ELF-1 (cell line): ENCODE measurements at places on chromosomes 13 and 19.

GRCh38 chr19:4866595-4867424 is 657 bp downstream of the PLIN3 start:
- DNase-seq, result peak; percentile 46

DNA sequence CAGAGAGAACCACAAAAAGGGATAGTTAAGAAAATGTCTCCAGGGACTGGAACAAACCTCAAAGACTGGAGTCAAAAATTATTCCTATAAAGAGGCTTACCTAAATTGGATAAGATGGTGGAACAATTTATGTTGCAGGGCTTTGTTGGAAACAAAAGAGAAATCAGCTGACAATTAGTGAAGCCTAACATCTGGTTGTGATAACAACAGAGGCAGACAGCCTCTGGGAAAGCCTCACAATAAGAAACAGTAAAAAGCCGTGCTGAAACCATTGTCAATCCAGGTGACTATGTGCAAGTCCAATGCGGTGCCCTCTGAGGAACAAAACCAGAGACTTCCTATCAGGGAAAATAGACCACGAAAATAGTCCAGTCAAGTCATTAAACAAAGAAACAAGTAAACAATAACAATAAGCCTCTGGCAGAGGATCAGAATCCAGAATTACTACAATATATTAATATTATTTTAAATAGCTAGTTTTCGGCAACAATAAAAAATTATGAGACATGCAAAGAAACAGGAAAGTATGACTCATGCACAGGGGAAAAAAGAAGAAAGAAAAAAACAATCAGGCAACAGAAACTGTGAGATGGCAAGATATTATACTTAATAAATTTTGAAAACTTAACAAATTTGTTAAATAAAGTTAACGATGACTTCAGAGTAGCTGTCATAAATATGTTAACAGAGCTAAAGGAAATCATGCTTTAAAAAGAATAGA is 99.7 kb upstream of the RXFP2 start:
- DNase-seq, result no peak

- DNase-seq, result peak; percentile 92
Measured at GRCh38 chr19:34241513-34242337, 12.6 kb upstream of the GARRE1 start.

GRCh38 chr13:85527316-85527715 is 271.9 kb downstream of the SLITRK6 start:
- no peak for DNase-seq

DNA sequence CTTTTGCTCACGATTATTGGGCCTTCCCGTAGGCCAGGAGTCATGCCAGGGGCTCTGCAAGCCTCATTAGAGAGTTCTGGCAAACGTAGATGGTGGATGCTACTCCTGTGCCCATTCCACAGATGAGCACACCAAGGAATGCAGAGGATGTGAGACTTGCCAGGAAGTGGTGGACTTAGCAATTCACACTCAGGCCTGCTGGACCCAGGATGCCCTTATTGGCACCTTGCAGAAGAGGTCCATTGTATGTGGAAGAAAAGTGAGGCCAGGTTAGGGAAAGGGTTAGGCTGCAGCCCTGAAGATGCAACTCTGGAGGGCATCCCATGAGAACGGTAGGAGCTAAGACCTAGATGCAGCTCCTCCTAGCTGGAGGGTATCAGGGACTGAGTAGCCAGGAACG is 5.9 kb downstream of the UNC13A start:
- DNase-seq, result no peak

DNA sequence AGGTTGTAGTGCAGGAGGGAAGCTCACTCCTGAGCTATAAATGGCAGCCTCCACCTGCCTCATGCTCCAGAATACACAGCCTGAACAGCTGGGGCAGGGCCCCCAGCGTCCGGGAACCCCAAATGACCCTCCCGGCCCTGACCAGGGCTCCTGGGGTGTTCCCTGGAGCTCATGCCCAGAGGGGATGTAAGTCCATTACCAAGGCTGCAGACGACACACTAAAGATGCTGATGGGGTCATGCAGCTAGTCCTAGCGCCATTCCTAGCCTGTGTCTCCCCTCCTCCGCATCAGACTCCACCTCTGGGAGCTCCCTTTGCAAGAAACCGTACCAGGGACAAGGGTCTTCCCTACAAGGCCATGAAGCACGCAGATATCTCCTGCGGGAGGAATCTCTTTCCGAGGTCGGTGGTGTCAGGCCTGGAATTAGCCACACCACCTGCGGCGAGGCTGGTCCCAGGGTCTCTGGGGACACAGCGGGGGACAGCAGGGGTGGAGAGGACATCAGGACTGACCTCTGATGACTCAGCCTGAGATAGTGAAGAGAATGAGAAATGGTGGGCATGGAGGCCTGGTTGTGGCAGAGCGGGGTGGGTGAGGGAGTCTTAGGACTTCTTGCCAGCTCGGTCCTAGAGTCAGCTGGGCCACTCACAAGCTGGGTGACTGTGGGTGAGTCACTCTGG is 11.9 kb upstream of the TPM4 start:
- DNase-seq, result no peak

DNA sequence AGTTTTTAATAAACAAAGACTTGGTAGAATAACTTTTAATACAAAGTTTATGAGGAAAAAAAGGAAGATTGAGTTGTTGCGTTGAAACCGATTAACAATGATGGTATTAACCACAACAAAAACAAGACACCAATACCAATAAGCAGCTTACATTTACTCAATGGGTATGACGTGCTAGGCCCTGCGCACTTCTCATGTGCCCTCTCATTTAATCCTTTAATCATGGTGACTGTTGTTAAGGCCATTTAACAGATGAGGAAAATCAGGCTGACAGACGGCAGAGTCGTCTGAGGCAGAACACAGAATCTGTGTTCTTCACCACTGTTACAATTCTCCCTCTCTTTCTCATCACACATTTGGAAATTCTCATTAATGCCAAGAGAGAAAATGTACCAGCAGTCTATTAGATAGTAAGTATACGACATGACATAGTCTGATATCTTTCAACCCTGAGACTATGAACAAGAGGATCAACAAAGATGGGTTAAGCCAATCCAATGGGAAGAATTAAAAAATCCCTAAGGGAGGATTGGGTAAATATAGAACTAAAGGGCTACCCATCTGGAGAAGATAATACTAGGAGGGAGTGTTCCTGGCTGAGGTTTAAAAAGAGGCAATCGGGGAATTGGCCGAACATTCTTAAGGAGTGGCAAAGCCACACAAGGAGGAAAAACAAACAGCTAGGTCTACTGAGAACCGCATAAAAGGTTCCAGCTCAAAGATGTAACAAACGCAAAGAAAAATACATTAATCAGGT is 54.0 kb downstream of the DOCK9 start:
- no peak for DNase-seq

DNA sequence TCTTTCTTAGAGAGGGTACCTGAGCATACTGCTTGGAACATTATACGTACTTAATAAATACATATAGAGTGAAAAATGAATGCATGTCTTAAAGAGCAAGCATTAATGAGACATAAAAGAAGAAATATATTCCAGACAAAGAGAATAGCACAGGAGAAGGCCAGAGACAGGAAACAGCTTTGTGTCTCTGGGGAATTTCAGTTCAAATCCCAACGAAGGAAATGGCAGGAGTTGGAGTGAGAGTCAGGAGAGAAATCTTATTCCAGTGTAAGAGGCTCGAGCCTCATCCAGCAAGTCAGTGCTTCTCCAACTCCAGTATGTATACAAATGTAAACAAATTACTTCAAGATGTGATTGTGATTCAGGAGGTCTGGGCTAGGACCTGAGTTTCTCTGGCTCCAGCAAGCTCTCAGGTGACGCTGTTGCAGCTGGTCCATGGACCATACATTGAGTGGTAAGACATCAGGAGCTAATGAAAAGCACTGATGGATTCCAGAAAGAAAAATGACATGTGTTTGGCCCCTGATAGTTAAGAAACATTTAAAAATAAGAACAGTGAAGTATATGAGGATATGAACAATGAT is 108.2 kb downstream of the RAP2A start:
- no peak for DNase-seq

- DNase-seq, result no peak
Measured at GRCh38 chr19:51521781-51522180, 9.7 kb downstream of the SIGLEC6 start.

DNA sequence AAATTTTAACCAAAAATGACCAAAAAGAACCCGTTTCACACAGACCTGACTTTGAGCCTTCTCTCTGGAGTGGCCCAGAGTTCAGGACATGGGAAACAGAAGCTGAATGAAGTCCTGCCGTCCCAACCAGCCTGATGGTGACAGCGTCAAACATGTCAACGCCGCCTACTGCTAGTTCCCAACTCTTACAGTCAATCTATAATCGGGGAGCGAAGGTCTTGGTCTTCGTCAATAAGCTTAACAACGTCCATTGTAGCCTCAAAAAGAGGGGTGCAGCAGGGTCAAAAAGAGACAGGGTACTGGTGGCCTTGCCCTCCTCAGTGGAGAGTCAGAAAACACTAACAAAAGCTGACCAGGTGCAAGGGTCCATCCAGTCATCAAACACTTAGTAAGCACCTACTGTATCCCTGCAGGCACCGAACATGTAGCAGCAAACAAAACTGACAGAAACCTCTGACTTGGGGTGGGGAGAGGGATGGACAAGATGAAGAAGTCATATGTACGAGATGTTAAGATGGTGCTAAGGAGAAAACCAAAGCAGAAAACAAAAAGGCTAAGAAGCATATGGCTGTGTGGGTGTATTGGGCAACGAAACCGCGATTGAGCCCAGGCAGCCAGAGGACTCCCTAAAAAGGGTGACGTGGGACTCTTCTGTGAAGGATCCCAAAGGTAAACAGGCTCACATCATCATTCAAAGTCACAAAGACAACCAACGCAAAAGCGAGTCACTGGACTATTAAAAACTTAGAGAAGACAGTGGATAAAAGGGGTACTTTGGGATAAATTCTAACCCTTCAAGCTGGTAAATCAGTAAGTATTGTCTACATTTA is 12.0 kb downstream of the MLLT1 start:
- DNase-seq, result no peak

DNA sequence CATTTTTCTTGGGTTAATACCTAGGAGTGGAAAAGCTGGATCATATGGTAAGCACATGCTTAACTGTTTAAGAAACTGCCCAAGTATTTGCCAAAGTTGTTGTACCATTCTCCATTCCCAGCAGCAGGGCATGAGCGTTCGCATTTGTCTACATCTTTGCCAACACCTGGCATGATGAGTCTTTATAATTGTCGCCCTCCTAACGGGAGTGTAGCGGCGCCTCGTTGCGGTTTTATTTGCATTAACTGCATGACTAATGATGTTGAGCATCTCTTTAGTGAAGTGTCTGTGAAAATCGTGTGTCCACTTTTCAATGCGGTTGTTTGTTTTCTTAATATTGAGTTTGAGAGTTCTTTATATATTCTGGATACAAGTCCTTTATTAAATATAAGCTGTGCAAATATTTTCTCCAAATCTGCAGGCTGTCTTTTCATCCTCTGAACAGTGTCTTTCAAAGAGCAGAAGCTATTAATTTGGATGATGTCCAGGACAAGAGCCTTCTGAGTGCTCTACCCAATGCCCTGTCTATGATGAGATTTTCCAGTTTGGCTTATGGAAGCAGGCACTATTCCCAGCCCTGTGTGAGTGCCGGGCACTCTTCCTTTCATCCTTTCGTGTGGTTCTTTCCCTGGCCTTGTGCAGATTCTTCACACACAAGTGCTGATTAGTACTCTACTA is 202.0 kb downstream of the FOXO1 start:
- DNase-seq, result no peak

DNA sequence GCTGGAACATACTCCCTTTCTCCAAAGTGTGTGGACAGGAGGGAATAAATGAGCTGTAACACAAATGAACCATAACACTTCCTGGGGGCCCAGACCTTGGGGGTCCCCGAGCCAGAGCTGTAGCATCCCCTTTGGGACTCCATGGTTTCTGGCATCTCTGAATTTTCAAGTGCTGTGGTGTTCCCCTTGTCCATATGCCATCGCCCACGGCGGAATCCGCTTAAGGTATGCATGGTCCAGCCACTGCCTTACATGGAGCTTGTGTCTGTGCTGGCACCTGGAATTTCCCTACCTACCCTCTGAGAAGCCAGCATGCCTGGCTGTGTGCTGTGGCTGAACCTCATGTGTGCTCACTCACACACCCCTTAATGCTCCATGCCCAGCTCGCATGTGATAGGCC is 943.6 kb downstream of the SLITRK1 start:
- DNase-seq, result no peak

DNA sequence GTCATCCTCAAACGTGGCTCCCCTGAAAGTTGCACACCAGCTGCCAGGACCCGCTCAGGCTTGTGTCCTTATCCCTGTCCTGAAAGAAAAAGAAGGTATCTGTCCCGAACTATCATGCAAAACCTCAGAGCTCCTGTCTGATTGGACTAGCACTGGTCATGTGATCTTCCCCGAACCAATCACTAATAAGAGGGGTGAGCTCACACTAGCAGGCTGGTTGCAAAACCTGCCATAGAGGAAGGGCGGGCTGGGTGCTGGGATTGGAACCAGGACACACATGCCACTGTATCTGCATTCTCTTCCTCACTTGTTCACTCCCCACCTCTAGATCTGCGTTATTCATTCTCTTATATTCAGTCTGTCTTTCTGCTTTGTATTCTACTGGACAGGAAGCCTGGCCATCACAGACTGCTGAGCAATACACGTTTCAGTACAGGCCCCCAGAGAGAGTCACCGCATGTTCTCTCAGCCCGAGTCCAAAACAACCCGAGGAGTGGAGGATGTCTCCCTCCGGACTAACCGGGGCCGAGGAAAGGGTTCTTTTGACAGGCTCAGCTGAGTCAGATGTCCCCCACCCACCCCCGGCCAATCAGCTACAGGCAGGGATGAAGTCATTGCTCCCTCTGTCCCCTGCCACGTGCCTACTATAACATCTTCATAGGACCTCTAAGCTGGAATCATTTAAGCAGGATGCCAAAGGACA is 97.7 kb downstream of the SIPA1L3 start:
- DNase-seq, result peak; percentile 92

GRCh38 chr13:57716295-57716694 is 84.8 kb downstream of the PCDH17 start:
- DNase-seq, result peak; percentile 34

GRCh38 chr13:110305949-110306339 is 1.0 kb downstream of the COL4A1 start:
- DNase-seq, result no peak

GRCh38 chr19:53958168-53958571 is 4.6 kb upstream of the CACNG8 start:
- DNase-seq, result peak; percentile 22

DNA sequence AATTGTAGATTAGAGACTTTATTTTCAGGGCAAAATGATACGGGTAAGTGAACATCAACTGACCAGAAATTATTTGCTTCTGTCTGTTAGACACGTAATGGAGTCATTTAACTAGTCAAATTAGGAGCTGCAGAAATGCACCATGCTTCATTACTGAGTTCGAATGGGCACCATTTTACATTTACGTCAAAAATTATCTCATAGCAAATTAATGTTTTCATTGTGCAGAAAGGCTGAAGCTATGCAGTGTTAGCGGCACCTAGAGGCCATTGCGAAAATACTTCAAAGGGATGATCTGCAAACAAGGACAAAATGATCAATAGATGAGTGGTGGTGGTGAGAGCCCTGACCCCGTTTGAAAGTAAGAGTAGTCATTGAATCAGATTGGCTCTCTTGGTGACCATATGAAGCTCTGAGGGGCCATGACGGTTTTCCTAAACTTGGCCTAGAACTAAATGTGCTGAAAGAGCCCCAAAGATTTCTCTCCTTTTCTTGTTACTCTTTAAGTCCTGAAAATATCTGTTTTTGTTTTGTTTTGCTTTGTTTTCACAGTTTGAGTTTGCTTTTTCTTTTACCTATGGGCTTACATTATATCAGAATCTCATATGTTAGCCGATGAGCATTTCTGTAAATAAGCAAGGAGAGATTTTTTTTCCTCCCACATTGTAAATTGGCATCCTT is 277.9 kb downstream of the ZNF536 start:
- peak; percentile 31 for DNase-seq

- DNase-seq, result no peak
Measured at GRCh38 chr19:5463959-5464358, 8.7 kb downstream of the ZNRF4 start.

GRCh38 chr19:17579661-17580244 is 24.3 kb downstream of the COLGALT1 start:
- DNase-seq, result peak; percentile 98
